ENCODE measurements at places on chromosomes 2 and 18.
A peak's percentile ranks its signal among the peaks of the same experiment; 100 is the strongest.

GRCh38 chr2:219542931-219543595, 546 bp downstream of the CHPF start:
- DNase-seq = no peak

GRCh38 chr2:234686088-234686890, 189.4 kb upstream of the ARL4C start:
- DNase-seq = no peak

DNA sequence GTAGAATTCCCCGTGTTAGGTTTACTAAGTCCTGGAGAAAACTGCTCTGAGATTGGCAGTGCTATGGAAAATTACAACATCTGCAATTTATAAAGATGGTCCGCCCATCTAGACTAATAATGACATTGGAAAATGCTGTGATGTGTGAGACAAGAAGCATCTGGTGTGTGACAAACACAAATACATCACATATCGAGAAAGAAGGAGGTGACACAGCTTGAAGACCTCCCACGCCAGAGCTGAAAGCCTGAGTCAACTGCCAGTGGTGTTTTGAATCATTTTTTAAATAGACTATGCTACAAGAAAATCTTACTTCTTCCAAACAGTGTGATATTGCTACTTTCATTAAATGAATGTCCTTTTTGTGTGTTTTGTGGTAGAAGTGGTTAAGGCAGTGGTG, 8.6 kb upstream of the ANO7 start:
- DNase-seq = no peak

DNA sequence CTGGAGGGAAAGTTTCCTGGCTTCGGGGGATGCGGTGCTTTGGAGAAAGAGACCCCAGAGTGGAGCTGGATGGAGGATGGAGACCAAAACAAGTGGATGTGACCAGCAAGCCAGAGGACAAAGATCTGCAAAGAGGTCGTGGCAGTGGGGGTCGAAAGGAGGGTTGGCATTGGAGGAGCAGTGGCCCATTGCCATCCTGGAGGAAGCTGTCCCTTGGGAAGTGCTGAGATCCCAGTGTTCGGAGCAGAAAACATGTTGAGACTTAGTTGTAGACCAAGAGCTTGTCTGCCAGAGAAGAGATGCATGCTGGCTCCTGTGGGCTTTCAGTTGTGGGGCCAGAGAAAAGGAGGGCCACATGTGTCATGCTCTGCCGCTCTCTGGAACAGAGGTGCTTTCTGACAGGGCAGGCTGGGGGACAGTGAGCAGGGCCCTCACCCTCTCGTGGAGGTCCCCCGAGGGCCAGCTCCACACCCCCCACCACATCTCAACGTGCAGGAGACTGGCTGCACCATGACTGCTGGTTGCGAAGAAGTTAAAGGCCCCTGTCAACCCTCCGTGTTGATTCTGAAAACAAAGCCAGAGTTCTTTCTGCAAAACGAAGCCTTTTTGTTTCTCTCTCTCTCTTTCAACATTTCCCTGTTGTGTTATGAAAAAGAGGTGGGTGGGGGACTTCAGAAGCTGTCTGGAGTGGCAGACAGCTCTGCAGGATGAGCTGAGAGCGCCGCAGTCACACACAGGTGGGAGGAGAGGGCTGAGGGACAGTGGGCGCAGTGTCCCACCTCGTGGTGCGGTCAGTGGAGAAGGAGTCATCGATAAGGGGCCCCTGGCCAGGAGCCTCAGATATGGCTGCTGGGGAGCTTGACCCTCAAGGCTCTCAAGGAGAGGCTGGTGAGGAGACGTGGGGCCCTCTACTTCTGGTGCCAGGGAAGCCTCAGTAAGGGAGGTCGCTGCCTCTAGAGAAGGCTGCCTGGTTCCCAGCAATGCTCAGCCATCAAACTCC, 77.6 kb upstream of the BCL2L11 start:
- no peak for DNase-seq

GRCh38 chr18:415617-416612, 84.6 kb downstream of the COLEC12 start:
- peak; percentile 85 for DNase-seq

- DNase-seq = no peak
Observed at GRCh38 chr2:208103616-208104015, 20.7 kb downstream of the CRYGD start.

- no peak for DNase-seq
Observed at GRCh38 chr18:56196495-56197225, 441.7 kb downstream of the TXNL1 start.

- DNase-seq = no peak
Observed at GRCh38 chr18:10482363-10482984, 28.0 kb downstream of the APCDD1 start.

DNA sequence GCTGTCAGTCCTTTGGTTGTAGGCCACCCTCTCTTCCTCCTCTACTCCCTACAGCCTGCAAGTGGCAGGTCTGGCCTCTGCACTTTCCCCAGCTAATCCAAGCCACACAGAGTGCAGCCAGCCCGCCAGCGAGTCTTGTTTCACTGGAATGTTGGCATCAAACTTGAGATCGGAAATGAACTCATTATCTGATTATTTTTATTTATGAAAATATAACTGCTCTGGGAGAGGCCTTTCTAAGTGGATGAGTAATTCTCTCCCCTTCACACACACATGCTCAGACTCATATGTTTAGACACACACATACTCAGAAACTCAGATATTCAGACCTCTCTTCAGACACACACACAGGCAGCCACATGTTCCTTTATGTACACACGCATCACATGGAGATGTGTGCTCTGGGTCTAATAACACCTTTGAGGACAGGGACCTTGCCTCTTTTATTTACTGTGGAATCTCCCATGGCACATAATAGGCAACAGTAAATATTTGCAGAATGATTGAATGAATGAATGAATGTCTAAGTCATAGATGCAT, 151.3 kb downstream of the ZFP36L2 start:
- peak; percentile 96 for DNase-seq
